Adrenal gland (tissue), 19 donors: ENCODE measurements at places on chromosomes 11 and 22.

- no peak for DNase-seq
Measured at GRCh38 chr11:15295695-15296094, 181.0 kb downstream of the INSC start.

- DNase-seq, result no peak
Measured at GRCh38 chr11:42589286-42589685, 722.5 kb upstream of the API5 start.

- no peak for DNase-seq
Measured at GRCh38 chr11:14451825-14452224, 47.8 kb downstream of the COPB1 start.

GRCh38 chr11:134691985-134692384 lies 279.9 kb upstream of the B3GAT1 start:
- no peak for DNase-seq

DNA sequence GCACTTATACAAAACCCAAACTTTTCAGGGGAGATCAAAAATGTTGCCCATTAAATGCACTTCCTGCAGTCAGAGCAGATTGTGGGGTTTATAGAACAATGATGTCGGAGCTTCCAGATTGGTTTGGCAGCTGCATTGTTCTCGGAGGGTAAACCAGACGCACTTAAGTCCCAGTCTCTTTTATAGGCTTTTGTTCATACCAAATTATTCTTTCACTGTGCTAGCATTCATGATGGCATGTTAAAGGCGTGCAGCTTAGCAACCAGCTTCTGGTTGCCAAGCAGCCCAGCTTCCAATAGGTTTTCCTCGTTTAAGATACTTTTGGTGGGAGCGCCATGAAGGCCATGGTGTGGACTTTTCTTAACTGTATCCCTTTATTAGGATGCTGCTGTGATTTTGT lies 40.9 kb downstream of the ZC3H12C start:
- DNase-seq, result no peak

DNA sequence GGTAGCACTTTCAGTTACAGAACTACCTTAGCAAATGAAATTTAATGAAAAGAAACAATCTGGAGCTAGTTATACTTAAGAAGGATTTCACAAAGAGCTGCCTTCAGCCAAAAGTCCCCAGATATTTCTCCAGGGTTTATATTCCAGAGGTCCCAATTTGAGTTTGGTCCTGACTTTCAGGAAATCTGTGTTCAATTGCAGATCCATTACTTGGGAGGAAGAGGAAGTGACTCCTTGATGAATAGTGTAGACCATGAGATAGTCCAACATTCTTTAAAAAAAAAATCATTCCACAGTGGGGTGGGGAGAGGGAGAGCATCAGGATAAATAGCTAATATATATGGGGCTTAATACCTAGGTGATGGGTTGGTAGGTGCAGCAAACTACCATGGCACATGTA lies 117.6 kb upstream of the ARHGAP20 start:
- DNase-seq, result no peak

DNA sequence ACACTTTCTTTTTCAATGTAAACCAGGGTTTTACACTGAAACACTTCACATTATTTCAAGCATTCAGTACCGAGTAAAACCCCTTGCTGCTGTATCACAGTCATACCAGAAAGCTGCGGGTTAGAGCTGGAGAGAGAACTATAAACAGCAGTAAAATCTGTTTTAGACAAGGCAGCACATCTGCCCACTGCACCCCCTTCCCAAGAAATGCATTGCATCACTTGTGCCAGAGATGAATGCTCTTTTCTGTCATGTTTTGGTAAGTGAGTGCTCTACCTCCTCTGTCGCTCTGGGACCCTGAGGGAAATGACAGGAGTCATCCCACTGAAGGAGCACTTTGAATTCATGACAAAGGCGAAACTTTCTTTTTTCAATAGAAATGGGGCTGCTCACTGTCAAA lies 107.2 kb downstream of the MAML2 start:
- DNase-seq, result no peak

GRCh38 chr11:66251809-66252208 lies 16.6 kb upstream of the RAB1B start:
- no peak for DNase-seq

DNA sequence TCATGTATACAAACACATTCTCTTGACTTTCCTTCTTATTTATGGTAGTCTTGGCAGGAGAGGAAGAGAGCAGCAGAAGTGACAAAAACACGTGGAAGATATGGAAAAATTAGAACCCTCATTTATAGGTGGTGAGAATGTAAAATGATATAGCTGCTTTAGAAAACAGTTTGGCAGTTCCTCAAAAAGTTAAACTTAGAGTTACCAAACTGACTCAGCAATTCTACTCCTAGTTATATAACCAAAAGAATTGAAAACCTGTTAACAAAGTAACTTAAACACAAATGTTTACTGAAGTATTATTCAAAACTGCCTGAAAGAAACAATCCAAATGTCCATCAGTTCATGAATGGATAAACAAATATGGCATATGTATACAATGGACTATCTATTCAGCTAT lies 16.8 kb downstream of the NUCB2 start:
- no peak for DNase-seq

- no peak for DNase-seq
Measured at GRCh38 chr11:15657264-15657663, 542.5 kb downstream of the INSC start.

DNA sequence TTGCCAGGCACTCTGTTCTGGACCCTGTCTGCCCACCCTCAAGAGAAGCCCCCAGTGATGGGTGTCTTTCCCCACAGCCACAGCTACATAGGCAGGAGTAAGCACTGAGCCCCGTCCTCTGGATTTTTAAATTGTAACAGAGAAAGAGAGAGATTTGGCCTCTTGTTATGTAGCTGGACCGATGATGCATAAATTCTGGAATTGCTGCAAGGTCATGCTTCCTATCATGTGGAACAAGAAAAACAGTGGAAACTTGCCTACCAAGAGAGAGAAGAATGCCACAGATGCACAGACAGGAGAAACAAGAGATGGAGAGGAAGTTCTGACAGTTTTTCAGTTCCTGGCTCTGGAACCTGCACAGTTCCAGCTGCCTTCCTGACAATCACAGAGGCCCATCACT lies 150.2 kb downstream of the ETS1 start:
- DNase-seq, result no peak

- no peak for DNase-seq
Measured at GRCh38 chr11:44825058-44825785, 98.5 kb downstream of the TSPAN18 start.

DNA sequence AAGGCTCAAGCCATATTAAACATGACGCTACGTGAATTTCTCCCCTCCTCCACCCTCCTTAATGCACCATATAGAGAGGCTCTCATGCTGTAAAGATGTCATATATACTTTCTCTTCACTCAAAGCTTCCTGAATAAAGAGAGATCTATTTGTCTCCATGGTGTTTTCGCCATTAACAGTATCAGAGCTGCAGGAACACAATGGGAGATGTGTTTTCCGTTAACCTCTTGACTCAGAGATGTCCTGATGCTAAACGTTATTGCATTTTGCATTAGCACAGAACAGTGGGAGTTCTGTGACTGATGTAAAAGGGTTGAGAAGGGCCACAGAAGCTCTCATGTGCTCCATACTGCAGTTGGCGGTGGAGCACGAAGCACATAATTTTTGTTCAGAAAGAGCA lies 25.7 kb upstream of the BLID start:
- DNase-seq, result no peak
